ENCODE measurements at places on chromosomes 7 and 10.

GRCh38 chr10:80137031-80137862 is 4.7 kb downstream of the PLAC9 start:
- no peak for DNase-seq

- DNase-seq = no peak
Observed at GRCh38 chr7:116777651-116778281, 84.6 kb upstream of the CAPZA2 start.

DNA sequence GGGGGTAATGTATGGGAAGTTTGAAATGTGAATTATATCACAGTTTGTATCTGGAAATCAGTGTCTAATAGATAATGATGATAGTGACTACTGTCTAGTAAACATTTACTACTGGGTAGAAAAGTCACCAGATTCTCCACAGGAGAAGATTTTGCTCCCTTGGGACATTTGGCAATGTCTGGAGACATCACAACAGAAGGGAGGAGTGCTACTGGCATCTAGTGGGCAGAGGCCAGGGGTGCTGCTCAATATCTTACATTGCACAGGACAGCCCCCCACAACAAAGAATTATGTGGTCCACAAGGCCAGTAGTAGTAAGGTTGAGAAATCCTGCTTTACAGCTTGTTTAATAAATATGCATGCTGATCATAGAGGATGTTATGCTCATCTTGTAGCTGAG is 92.3 kb upstream of the PRPS1L1 start:
- no peak for DNase-seq

GRCh38 chr7:120793213-120793936 is 64.6 kb downstream of the TSPAN12 start:
- DNase-seq = no peak

GRCh38 chr10:62327885-62328284 is 46.3 kb upstream of the ZNF365 start:
- no peak for DNase-seq

DNA sequence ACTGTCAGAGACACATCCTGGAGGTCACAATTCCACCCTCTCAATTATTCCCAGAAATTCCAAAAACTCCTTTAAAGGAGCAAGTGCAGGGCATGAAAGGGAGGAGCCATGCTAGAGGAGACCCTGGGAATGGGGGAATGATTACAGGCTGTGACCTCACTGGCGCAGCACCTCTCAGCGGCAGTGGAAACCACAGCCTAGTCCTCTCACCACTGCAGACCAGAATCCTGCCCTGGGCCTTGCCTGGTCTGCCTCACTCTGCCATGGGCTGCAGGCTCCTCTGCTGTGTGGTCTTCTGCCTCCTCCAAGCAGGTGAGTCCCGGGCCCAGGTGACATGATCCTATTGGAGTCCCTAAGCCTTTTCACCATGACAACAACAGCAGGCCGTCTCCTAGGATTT is 50.5 kb upstream of the PRSS58 start:
- no peak for DNase-seq

DNA sequence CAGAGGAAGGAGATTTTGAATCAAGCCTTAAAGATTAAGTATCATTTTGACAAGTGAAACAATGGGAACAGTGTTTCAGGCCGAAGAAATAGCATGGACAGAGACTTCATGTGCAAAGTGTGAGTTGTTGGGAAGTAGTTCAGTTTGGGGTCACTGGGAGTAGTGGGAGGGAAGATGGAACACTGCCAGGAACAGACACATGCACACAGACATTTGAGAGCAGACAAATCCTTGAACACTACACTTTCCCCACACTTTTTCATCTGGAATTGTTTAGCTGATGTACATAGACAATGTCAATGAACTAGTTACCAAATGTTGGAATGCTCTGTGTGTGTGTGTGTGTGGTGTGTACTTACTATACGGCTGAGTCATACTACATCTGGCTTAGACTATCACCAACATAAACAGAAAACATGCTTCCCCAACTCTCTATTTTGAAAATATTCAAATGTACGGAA is 52.4 kb upstream of the LRRC17 start:
- DNase-seq = no peak
